Urothelium cell line (cell line): ENCODE measurements at places on chromosomes 12 and 14.

DNA sequence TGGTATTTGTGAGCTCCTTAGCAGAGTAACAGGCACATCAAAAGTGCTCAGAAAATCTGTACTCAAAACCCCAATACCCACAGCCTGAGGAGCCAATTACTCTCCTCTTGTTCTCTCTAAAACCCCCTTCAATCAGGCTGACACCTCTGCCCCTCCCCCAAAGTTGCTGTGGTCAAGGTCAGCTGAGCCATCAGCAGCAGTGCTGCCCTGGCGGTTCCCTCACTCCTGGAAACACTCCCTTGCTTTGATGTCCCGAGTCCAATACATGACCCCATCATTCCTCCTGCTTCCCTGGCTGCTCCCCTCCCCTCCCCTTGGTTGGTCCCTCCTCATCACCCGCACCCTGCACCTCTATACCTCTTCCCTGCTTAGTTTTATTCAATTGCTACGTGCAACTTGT is 57.2 kb upstream of the C14orf132 start:
- no peak for DNase-seq

GRCh38 chr12:108352591-108352990 is 13.5 kb upstream of the CMKLR1 start:
- no peak for DNase-seq

DNA sequence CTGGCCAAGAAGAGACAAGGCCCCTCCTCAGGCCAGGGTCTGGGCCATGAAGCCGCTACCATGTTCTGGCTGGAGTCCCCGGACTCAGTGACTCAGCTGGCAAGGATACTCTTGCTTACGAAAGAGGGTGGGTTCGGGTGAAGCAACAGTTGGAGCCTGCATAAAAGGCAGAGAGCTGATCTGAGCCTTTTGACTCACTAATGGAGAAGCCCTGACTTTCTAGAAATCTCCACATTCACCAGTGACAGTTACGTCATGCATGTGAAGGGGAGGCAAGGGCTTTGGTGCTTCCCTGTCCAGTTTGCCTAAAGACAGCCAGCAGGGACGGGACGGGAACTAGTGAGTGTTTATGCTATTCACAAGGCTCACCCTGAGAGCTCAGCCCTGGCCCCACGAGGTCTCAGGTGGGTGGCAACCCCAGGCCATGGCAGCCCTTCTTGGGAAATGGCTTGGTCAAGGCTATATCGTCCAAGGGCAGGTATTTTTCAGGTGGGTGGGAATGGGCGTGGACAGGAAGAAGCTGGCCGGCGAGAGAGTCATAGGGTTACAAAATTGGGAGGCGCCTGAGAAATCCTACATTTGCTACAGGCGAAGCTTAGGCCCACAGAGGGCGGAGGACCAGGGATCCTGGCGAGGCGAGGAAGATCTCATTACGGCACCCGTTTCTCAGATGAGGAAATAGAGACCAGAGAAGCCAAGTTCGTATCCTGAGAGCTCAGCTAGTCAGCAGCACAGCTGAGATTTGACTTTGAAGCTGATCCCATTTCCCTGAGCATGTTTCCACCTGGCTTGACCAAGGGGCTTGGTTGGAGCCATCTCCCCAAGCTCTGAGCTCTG is 314.6 kb downstream of the BCL11B start:
- DNase-seq = no peak

DNA sequence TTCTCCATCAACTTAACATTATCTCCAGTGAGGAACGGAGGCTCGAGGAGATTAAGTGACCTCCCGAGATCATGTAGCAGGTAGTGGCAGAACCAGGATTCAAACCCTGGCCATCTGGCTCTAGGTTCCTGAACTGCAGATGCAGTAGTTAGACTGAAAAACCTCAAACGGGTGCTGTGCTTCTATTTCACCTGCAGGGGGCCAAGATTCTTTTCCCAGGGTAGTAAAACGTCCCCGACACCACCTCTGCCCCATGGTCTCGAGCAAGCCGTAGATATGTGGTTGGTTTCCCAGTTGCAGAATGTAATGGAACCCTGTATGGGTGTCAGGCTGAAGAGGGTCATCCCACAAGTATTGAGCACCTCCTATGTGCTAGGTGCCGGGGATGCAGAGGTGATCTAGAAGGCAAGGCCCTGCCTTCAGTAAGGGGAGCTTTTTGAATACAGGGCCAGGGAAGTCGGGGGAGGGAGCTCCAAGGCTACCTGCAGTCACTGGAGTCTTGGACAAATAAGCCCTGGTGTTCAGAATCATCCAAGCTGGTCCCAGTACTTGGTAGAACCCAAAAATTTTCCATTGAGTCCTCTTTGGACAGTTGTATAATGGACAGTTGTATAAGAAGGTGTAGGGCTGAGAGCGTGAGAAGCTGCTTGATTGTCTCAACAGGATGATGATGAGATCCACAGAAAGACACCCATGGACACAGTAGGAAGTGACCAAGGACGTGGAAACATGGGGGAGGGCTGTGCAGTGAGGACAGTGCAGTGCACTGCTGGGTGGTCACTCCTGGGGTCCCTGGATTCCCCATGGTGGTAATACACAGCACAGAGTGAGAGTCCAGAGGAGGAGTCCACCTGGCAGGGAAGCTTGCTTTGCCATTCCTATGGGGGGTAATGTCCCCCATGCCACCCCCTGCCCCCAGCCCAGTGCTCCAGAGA is 197.2 kb downstream of the CHST11 start:
- DNase-seq = no peak

- DNase-seq = no peak
These were observed 31.4 kb downstream of the JDP2 start for GRCh38 chr14:75459099-75459741.

- DNase-seq = no peak
These were observed 932.2 kb upstream of the LRFN5 start for GRCh38 chr14:40674502-40674901.
